ENCODE measurements at places on chromosomes 6 and 20. TPM values are rescaled to one million over a fixed set of nuclear protein-coding genes. Genes with fewer than 3 reads are reported as not detected.

DNA sequence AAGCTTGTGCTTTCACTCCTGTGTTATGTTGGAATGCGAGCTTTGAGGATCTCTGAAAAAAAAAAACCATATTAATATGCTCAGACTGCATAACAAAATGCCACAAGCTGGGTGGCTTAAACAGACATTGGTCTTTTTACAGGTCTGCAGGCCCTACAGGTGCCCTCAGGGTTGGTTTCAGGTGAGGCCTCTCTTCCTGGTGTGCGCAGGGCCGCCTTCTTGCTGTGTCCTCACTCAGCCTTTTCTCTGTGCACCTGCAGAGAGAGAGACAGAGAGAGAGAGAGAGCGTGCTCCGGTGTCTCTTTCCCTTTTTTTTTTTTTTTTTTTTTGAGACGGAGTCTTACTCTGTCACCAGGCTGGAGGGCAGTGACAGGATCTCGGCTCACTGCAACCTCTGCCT lies 114.1 kb upstream of the SNX9 start:
- no peak for DNase-seq

The DNAH8 gene
- not detected for total RNA-seq

- DNase-seq: no peak
These were observed 81.2 kb upstream of the HDAC2 start for GRCh38 chr6:114052141-114052540.

GRCh38 chr6:144912474-144912873 lies 627.3 kb downstream of the UTRN start:
- DNase-seq: no peak

GRCh38 chr6:19731282-19731681 lies 105.9 kb upstream of the ID4 start:
- DNase-seq: no peak

The TCP11 gene
- not detected for total RNA-seq

DNA sequence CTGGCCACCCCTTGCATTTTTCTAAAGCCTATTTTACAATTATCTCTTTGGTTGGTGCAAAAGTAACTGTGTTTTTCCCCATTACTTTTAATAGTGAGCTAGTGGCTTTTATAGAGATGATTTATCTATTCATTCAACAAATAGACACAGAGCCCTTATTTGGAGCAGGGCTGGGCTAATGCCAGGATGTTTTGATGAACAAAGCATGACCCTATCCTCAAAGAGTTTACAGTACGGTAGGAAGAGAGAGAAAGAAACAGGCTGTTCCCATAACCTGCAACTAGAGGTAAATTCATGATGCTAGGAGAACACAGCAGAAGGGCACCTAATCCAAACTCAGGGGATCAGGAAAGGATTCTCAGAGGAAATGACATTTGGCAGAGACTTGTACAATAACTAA lies 37.3 kb upstream of the UST start:
- DNase-seq: no peak

The THEMIS gene
- 1.1 TPM for total RNA-seq

DNA sequence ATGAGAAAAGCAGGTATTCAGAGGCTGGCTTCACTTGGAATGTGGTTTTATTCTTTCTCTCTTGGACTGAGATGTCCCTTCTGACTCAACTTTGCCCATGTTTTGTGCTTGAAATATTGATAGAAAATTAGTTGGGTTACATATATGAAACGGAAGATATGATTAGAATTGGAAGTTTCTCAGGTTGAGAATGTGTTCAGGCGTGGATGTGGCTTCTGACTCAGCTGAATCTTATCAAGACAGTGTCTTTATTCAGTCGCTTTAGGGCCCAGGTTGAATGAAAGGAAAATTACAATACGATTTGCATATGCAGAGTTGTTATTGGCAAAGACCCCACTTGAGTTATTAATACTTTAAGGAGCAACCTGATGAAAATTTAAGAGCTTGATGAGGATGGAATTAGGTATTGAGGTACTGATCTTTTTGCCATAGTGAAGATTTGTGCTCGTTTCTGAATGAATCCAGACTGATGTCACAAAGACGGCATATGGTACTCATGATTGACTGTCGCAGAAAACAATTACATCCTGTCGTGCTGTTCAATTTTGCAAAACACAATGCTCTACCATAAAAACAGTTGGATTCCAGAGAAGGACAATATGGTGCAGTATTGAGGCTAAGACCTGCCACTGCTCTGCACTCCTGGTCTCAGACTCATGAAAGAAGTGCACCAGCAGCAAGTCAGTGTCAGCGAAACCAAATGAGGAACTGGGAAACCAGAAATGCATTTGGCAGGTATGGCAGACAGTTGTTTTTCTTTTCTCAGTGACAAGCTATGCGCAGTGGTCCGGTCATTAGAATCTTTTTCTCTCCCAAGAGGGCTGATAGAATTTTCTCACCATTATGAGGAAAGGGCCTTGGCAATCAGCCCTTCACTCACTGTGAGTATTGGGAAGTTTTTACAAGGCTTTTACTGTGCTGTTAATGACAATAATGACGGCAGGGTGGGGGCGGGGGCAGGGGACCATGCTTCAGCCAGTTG lies 158.3 kb downstream of the DOK5 start:
- DNase-seq: no peak

The PPIL6 gene
- 2.0 TPM for total RNA-seq
